ENCODE measurements at places on chromosomes 6 and 20. TPM values are rescaled to one million over a fixed set of nuclear protein-coding genes. Genes with fewer than 3 reads are reported as not detected.

- no peak for DNase-seq
- no peak overlapping the region for H3K27ac ChIP-seq
- H3K27me3 ChIP-seq = peaks cover 66% of the 10 kb centered on the region
- H3K4me3 ChIP-seq = no peak overlapping the region
These were observed 131.2 kb upstream of the SPACA1 start for GRCh38 chr6:87916446-87916845.

RHAG gene
- total RNA-seq = not detected

DNA sequence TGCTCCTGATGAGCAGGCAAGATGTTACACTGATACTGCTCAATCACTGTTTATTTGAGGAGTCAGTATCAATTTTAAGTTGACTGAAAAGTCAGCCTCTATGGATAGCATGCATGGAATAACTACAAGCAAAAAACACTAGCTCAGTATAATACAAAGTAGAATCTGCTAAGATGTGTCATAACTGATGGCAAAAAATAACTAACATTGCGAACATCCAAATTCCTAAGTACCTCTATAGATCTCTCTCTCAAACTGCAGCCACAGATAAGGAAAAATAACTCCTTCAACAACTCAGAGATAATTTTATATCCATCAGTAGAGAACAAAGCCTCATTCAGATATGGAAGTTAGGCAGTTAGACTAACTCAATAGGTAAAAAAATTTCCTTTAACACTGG lies 16.3 kb downstream of the HDAC2 start:
- H3K27ac ChIP-seq = no peak overlapping the region
- DNase-seq = no peak
- H3K4me3 ChIP-seq = no peak overlapping the region
- peaks cover 15% of the 10 kb centered on the region for H3K4me1 ChIP-seq
- H3K27me3 ChIP-seq = no peaks in the 10 kb centered on the region

ECI2 gene
- total RNA-seq = 116 TPM

DNA sequence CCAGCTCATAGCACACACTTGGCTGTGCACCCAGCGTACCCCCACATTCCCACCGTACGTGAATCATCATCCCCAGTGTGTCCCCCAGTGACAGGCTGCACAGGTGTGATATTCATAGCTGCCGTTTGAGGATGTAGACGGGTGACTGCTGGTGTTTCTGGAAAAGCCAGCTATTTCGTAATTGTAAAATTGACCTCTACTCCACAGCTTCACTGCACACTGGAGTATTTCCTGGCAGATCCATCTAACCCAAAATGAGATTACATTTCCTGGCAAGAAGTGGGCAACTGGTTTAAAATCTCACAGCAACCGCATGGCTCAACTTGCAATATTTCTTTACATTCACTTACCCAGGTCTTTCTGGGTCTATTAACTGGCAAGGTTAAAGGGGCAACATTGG lies 30.3 kb downstream of the CD83 start:
- no peaks in the 10 kb centered on the region for H3K4me1 ChIP-seq
- no peaks in the 10 kb centered on the region for H3K36me3 ChIP-seq
- no peak for DNase-seq
- no peak overlapping the region for H3K27ac ChIP-seq

DNA sequence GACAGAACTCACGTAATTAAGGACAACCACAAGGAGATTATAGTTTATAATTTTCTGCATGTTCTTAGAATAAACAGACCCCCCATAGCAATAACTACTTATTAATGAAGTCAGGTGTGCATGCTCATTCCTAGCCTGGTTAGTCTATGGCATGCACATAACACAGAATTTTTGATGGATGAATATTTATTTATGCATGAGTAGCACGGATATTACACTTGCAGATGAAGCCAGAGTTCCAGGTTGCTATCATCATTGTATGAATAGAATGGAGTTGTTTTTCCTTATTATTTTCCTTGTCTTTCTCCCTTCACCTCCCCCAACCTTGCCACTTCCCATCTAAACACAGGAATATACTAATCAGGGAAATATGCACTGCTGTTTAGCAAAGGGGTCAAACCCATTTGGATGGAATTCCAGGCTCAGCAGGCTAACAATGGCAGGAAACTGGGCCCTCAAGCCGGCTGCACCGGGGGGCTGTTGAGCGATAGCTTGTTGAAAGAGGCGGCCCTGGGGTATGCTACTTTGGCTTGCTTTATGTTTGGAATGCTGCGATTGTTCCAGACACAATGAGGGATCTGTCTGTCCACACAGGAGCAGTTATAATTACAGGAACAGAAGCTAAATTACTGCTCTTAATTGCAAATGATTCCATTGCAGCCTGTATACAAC lies 112.6 kb downstream of the TMEM170B start:
- no peaks in the 10 kb centered on the region for H3K36me3 ChIP-seq
- peak overlapping the region; percentile 19 for H3K27ac ChIP-seq
- peaks cover 43% of the 10 kb centered on the region for H3K4me1 ChIP-seq
- no peaks in the 10 kb centered on the region for H3K27me3 ChIP-seq

- H3K27me3 ChIP-seq = no peaks in the 10 kb centered on the region
- no peak overlapping the region for H3K4me3 ChIP-seq
- H3K27ac ChIP-seq = no peak overlapping the region
- no peaks in the 10 kb centered on the region for H3K4me1 ChIP-seq
- DNase-seq = peak; percentile 70
These were observed 74.8 kb upstream of the TOP1 start for GRCh38 chr20:40953856-40954255.

Data from GM23248 (cell line).